ENCODE measurements at places on chromosomes 11 and 22.

GRCh38 chr22:25409240-25409639 is 155.2 kb upstream of the GRK3 start:
- DNase-seq: no peak

- no peak for DNase-seq
These were observed 72.9 kb downstream of the DKK3 start for GRCh38 chr11:11935536-11935935.

DNA sequence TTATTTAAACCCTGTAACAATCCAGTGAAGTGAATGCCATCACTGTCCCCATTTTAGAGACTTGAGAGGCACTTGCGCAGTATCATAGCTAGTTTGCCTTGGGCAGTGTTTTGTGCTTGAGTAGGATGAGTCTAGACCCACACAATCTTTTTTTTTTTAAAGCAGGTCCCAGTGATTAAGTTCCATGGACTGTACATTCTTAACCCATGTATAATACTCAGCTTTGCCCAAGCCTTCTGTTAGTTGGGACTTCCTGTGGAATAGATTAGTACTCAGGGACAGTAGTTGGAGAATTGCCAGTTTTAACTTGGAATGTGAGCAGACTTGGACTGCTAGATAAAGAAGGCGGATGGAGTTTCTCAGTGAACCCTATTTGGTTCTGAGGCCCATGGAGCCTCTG is 108.6 kb upstream of the RASSF10 start:
- DNase-seq: peak; percentile 71

- DNase-seq: no peak
These were observed 4.5 kb downstream of the NCF4 start for GRCh38 chr22:36865346-36865745.

DNA sequence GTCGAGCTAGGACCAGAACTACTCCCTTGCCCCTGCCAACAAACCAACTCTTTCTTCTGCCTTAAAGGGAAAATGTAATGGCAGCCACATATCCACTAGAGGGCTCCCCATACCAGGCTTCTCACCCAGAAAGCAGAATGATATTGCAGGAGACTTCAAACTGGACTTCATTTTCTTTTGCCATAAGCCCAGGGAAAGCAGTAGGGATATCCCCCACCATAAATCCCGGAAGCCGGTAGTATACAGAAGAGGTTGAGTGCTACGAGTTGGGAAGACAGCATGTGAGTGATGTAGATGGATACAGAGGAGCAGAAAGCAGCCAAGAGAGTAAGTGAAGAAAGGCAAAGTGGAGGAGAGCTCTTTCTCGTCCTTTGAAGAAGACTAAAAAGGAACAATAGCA is 12.1 kb downstream of the PLAAT5 start:
- DNase-seq: peak; percentile 82

- DNase-seq: no peak
These were observed 1010.3 kb upstream of the TENM4 start for GRCh38 chr11:80451105-80451504.

DNA sequence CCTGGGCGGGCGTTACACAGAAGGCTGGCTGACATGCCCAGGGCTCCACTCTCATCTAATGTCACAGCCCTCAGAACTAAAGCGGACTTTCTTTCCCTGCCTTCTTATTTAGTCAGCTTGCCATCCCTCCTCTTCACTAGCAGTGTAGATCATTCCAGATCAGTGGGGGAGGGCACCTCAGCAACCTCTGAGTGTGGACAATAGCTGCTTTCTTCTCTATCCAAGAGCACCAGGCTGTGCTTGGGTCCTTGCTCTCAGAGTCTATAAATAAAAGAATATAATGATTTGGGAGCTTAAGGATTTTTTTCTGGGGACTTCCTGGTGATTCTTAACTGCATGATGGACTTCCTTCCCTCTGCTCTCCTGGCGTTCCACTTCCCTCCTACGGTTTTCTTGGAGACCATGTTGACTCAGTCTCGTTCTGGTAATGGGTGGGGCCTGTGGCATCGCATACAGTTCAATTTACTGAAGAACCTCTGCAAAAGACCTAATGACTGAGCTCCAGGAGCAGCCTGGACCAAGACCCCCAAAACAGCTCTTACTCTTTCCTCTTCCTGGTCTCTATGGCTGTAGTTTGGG is 2.9 kb upstream of the HMBS start:
- DNase-seq: no peak

DNA sequence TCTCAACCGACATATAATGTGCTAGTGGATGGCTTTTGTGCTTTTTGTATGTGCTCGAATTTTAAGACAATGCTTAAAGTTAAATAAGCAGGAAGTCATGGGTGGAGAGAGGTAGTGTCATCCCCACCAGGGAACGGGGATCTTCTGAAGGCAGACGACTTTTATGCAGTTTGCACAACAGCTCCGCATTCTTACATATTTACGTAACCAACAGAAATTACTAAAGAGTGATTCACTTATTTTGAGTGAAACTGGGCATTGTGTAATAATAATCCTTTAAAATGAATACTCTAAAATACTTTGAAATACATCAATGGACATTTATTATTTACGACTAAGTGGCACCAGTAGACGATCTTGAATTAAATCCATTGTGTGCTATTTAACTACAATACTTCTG is 305.1 kb downstream of the CNTN5 start:
- peak; percentile 47 for DNase-seq

DNA sequence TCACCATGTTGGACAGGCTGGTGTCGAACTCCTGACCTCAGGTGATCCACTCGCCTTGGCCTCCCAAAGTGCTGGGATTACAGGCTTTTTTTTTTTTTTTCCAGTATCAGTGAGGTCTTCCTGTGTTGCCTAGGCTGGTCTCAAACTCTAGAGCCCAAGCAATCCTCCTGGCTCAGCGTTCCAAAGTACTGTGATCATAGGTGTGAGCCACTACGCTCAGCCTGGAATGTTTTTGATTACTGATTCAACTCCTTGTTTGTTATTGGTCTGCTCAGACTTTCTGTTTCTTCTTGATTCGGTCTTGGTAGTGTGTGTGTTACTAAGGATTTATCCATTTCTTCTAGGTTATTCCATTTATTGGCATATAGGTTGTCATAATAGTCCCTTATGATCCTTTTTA is 31.3 kb downstream of the NAGA start:
- DNase-seq: no peak

DNA sequence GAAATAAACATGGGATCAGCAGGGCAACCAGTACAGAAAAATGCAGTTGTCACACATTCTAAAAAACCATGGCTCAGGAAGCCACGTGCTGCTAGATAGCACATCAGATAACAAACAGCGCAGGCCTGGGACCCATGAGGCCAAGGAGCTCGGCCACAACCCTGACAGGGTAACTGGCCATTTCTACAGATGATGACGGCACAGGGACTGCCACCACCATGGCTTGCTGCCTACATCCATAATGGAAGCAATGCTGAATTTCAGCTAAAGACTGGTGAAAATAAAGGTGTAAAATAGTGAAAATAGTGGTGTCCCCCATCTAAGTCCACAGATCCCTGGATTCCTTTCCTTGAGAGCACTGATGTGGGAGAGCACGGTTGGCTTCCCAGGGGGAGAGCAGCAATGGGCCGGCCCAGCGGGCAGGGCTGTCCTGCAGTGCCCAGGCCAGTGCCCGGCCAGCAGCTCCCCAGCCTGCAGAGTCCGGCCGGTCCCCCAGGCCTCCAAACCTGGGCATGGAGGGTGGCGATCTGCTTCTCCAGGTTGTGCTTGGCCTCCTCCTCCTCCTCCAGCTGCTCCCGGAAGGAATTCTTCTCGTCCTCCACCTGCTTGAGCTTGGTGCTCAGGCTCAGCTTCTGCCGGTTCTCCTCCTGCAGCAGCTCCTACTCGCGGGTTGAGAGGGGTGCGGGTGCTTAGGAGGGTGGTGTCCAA is 40.0 kb downstream of the APOL1 start:
- no peak for DNase-seq

DNA sequence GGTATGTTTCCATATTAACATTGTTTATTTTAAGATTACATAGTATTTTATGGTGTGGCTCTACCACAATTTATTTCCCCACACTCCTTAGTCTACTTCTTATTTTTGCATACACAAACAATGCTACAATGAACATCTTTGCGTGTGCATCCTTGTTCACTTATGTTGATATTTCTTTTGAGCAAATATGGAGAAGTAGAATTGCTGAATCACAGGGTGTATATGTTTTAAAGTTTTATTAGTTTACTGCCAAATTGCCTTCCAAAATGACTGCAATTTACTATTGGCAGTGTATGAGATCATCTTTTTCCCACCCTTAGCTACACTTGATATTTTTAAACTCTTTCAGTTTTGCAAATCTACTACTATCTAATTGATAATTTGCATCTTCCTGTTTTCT is 38.7 kb upstream of the FAR1 start:
- DNase-seq: no peak

DNA sequence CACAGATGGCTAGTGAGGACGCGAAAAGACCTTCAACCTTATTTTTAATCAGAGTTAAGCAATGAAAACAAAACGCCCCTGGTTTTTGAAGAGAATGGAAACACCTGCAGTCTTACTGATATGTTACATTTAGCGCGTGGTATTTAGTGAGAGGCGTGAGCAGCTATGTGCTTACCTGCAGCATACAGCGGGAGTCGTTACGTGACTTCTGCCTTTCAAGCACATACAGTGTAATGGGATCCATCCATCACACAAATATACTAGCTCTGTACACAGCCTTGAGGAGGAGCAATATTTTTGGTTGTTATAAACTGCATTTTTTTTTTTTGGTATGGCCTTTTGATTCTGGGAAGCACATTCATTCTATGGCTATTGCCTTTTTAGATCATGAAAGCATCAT is 5.5 kb downstream of the KRTAP5-2 start:
- DNase-seq: no peak

GRCh38 chr11:69521457-69521856 is 40.0 kb downstream of the LINC01488 start:
- DNase-seq: no peak

DNA sequence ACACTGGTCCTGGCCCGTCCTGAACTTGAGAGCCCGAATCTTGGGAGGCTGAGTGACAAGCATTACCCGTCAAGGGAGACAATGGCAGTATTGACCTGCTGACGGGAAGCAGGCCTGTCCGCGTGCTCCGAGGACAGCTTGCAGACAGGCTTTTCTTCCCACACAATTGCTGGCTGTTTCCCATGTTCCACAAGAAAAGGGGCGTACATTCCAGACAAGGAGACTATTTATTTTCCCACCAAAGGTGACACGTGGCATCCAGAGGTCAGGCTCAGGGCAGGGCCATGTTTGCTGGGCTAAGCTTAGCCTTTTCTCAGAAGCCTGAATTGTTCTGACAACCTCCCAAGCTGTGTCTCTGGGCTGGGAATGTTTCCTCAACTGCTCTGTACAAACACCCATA is 86.9 kb upstream of the SPON1 start:
- DNase-seq: no peak

GRCh38 chr11:23856654-23857053 is 640.2 kb upstream of the LUZP2 start:
- DNase-seq: no peak

GRCh38 chr22:25672289-25673084 is 69.5 kb upstream of the MYO18B start:
- DNase-seq: no peak

GRCh38 chr11:125078516-125079140 is 15.5 kb downstream of the SLC37A2 start:
- no peak for DNase-seq

GRCh38 chr22:43637275-43638260 is 174.5 kb downstream of the EFCAB6 start:
- no peak for DNase-seq

GRCh38 chr22:46735747-46736608 is 2.1 kb downstream of the CERK start:
- DNase-seq: no peak

GRCh38 chr11:69361048-69361447 is 67.1 kb downstream of the MYEOV start:
- DNase-seq: no peak

- no peak for DNase-seq
These were observed 3.6 kb downstream of the TRIM29 start for GRCh38 chr11:120134106-120134930.

GRCh38 chr11:133476570-133477250 is 55.6 kb downstream of the OPCML start:
- no peak for DNase-seq

DNA sequence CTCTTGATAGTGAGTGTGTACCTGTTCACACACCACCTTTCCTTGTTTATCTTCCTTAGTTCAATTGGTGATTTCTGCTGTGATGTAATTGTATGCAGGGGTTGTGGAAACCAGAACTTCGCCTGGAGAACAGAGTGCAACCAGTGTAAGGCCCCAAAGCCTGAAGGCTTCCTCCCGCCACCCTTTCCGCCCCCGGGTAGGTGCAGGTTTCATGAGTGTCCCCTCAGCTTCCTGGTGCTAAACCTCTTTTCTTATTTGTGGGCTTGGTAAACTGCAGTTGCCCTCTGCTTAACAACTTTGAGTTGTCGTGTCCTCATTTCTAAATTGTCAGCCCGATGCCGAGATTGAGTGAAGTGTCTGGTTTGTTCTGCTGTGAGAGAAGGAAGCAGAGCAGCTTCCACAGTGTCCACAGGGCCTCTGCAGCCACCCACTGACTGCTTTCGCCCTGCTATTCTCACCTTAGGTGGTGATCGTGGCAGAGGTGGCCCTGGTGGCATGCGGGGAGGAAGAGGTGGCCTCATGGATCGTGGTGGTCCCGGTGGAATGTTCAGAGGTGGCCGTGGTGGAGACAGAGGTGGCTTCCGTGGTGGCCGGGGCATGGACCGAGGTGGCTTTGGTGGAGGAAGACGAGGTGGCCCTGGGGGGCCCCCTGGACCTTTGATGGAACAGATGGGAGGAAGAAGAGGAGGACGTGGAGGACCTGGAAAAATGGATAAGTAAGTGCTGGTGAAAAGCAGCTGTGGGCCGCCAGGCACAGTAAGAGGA is 7.1 kb upstream of the GAS2L1 start:
- DNase-seq: no peak

GRCh38 chr11:62242021-62242420 is at the start of gene SCGB1D2:
TSS of gene SCGB1D2 (plus strand) at chr11:62242239. CDS start at chr11:62242308, 69 bp downstream.
- no peak for DNase-seq

DNA sequence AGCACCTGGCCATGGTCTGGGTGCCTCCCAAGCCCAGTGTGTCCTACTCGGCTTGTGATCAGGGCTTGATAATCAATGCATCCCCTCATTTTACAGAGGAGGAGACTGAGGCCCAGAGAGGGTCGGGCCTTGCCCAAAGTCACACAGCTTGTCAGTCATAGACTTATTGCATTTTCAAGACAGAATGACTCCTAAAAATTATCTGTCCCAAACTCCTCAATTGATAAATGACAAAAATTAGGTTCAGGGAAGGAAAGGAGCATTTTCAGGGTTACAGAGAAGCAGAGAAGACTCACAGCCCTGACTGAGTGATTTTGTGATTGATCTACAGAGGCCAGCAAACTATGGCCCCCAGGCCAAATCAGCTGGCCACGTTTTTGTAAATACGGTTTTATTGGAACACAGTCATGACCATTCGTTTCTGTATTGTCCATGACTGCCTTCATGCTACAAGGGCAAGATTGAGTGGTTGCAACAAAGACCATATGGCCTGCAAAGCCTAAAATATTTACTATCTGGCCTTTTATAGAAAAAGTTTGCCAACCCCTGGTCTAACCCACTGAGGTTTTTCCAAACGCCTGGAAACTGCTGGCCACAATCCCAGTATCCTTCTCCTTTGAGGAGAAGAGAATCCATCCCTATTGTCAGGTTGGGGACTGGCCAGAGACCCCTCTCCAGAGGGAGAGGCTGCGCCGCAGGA is 35.1 kb upstream of the NAV2 start:
- no peak for DNase-seq

GRCh38 chr11:113647108-113647507 is 59.0 kb downstream of the TMPRSS5 start:
- no peak for DNase-seq

Measured in RKO (cell line).